ENCODE measurements at places on chromosomes 5 and 9. TPM values are rescaled to one million over a fixed set of nuclear protein-coding genes. Genes with fewer than 3 reads are reported as not detected.
A peak's percentile ranks its signal among the peaks of the same experiment; 100 is the strongest.

Gene CDH9
- total RNA-seq = not detected

Gene MARCOL
- total RNA-seq = not detected

Gene FAM163B
- total RNA-seq = not detected

Gene SH3TC2
- total RNA-seq = not detected

Gene MRPL36
- total RNA-seq = 118 TPM

Gene NPR3
- not detected for total RNA-seq

Gene PRRT1B
- not detected for total RNA-seq

Gene C5
- total RNA-seq = 1.2 TPM

DNA sequence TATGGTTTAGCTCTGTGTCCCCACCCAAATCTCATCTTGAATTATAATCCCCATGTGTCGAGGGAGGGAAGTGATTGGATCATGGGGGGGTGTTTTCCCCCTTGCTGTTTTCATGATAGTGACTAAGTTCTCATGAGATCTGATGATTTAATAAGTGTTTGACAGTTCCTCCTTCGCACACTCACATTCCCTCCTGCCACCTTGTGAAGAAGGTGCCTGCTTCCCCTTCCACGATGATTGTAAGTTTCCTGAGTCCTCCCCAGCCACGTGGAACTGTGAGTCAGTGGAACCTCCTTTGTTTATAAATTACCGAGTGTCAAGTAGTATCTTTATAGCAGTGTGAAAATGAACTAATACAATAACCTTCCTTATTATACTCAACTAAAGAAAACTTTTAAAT lies 24.3 kb upstream of the TEX10 start:
- no peaks in the 10 kb centered on the region for H3K4me1 ChIP-seq
- H3K36me3 ChIP-seq = no peaks in the 10 kb centered on the region
- no peak overlapping the region for H3K27ac ChIP-seq
- H3K27me3 ChIP-seq = no peaks in the 10 kb centered on the region
- no peak overlapping the region for H3K4me3 ChIP-seq
- no peak for DNase-seq

DNA sequence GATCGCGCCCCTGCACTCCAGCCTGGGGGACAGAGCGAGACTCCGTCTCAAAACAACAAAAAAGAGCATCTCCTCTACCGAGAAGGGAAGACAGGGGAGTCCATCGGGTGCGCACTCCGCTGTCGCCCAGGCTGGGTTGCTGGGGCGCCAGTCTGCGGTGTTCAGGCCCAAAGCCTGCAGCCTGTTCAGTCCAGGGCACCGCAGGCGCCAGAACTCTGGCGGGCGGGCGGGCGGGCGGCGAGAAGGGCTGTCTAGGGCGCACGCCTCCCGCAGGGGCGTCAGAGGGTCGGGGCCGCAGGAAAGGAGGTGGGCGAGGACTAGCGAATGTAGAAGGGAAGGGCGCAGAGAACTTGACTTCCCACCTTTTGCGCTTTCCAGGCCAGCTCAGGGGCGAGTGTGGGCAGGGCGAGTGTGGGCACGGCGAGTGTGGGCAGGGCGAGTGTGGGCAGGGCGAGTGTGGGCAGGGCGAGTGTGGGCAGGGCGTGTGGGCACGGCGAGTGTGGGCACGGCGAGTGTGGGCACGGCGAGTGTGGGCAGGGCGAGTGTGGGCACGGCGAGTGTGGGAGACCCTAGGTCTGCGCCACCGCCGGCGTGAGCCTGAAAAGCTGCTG lies 10.5 kb downstream of the PROP1 start:
- no peak overlapping the region for H3K27ac ChIP-seq
- H3K4me3 ChIP-seq = peak overlapping the region; percentile 26
- H3K36me3 ChIP-seq = no peaks in the 10 kb centered on the region
- peaks cover 54% of the 10 kb centered on the region for H3K27me3 ChIP-seq
- H3K4me1 ChIP-seq = no peaks in the 10 kb centered on the region
- no peak for DNase-seq

Measured in activated T-helper 1 cell treated with anti-CD3 and anti-CD28 coated beads, Interleukin-12 subunit alpha, Interleukin-12 subunit beta, Interleukin-2, Interleukin-4 antibody, amounts not matched to agents 30 ng/mL and 10 ng/mL and 1 ng/mL, durations not matched to agents 14 hours and 24 hours and 36 hours (primary cell).